NAMALWA (cell line): ENCODE measurements at places on chromosomes 3 and 15.
A peak's percentile ranks its signal among the peaks of the same experiment; 100 is the strongest.

DNA sequence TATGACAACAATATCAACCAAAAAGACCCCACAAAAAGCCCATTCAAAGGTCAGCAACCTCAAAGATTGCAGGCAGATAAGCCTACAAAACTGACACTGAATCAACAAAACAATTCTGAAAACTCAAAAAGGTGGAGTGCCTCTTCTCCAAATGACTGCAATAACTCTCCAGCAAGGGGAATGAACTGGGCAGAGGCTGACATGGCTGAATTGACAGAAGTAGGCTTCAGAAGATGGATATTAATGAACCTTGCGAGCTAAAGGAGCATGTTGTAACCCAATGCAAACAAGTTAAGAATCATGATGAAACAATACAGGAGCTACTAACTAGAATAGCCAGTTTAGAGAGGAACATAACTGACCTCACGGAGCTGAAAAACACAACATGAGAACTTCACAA lies 20.4 kb upstream of the SLC25A38 start:
- DNase-seq, result no peak

GRCh38 chr15:39279311-39279710 lies 301.6 kb upstream of the THBS1 start:
- DNase-seq, result no peak

DNA sequence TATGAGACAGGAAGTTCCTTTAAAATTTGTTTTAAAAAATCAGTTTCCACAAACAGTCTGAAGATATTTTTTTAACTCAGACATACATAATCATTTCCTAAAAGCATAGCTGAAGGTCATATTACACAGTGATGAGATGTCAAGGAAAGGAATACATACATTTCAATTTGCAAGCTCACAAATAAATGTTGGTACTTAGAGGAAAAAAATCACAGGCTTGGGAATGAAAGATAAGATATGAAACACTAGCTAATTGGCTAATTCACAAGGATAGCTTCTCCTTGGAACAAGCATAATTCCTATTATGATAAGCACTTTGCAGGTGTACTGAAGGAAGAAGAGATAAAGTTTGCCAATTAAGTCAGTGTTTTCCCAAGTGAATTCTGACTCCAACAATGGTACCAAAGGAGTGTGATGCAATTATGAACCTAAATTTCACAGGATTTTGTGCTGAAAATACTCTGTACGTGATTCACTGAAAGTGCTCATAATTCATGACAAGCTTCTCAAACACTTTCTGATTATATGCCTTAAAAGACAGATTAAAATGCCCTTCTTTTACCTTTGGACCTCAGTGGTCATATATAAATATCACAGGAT lies 112.4 kb downstream of the FRMD5 start:
- peak; percentile 19 for DNase-seq

DNA sequence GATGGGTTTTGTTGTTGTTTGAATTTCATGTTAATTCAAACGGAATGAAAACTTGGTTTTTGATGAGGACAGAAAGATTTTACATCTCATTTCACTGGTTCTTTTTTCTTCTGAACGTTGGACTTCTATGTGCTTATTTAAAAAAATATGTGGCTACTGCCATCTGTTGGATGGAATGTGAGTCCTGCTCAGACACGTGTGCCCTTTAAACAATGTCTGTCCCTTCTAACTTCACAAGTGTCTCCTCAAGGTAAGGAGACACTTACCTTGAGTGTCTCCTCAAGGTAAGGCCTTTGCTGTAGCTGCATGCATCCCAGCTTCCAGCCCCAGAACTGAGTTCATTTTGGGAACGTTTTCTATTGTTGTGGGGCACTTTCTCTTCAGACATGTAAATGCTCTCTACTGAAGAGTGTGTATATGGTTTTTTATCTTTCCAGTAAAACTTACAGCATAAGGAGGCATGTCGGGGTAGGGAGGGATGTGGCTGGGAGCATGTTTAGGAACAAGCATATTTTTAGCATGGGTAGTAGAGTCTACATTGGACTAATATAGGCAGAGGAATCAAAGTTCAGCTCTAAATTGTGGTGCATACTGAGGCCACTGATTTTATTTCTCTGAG lies 63.1 kb upstream of the UBE3A start:
- DNase-seq, result peak; percentile 66

GRCh38 chr3:116849261-116849688 lies 139.7 kb downstream of the TUSC7 start:
- DNase-seq, result no peak

GRCh38 chr15:85690561-85691231 lies 104.0 kb downstream of the KLHL25 start:
- DNase-seq, result peak; percentile 64

- DNase-seq, result peak; percentile 12
Measured at GRCh38 chr3:155064920-155065319, 15.2 kb upstream of the MME start.

DNA sequence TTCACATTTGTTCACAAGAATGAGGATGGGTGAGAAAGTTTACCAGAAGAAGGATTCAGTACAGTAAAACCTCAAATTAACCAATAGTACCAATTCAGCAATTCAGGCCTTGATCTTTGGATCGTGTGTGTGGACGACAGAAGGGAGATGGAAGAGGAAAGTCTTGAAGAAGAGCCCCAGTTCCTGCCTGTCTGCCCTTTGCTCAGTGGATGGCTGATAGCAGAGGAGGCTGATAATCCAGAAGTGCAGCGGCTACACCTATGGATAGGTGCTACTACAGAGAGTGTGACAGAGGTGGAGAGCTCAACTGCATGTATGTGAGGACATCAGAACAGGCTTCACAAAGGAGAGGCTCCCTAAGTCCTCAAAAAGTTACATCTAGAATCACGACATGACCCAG lies 29.2 kb upstream of the PLXND1 start:
- DNase-seq, result no peak

- no peak for DNase-seq
Measured at GRCh38 chr3:8557298-8557697, 55.7 kb downstream of the LMCD1 start.

- no peak for DNase-seq
Measured at GRCh38 chr3:100002599-100003350, 111.5 kb downstream of the FILIP1L start.

GRCh38 chr15:67296188-67296587 lies 41.6 kb downstream of the IQCH start:
- no peak for DNase-seq

DNA sequence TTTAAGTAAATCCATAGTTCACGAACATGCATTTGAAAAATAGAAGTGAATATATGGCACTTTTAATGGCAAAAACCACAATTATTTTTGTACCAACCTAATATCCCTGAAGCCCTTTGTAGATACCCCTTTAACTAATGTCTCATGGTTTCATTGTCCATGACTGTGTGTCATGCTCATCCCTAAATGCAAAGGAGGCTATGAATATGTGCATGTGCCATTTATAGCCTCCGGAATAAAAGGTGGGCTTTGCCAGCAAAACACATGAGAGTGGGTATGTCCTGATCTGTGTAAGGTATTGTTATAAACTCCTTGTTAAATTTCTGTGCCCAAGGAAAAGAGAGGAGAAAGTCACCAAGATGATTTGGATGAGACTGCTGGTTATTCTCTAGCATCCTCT lies 20.5 kb upstream of the SOX14 start:
- DNase-seq, result no peak

GRCh38 chr3:76266511-76266910 lies 481.2 kb upstream of the ZNF717 start:
- DNase-seq, result no peak

DNA sequence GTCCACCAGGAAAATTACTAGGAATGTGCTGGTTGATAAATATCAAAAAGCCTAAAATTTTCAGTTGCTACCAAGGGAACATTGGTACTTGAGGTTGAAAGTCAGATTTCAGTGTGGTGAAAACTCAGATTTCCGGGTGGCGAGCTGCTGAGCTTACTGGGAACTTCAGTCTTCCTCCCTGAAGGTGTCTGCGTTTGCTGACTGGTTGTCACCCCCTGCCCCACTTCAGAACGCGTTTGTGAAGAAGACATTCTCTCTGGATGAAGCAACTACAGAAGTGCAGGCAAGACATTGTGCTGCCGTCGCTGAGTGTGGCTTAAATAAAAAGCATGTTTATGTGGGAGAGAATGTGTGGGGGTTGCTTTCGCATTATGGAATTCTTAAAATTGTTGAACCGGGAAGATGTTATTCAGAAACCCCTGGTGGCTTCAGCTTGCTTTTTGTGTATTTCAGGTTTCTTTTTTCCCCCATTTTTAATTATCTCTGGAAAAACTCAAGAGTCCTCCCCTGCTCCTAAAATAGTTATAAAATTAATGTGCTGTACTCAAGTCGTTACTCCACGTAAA lies 7.1 kb downstream of the FAM81A start:
- no peak for DNase-seq

DNA sequence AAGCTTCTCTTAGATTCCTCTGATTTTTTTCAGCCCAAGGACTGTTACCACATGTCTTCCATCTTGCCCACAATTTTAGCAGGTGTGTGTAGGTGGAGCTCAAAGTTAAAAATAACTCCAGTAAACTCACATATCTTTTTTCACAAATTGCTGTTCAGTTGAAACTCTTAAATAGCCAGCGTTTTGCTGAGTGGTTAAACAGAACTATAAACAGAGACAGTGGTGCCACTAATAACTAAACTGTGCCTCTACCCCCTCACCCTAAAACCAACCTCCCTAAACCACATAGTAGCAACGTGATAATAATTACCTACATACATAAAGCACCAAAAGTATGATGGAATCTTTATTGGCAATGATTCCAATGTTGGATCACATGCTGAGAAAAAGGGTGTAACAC lies 525.1 kb downstream of the PDCD6IP start:
- no peak for DNase-seq

DNA sequence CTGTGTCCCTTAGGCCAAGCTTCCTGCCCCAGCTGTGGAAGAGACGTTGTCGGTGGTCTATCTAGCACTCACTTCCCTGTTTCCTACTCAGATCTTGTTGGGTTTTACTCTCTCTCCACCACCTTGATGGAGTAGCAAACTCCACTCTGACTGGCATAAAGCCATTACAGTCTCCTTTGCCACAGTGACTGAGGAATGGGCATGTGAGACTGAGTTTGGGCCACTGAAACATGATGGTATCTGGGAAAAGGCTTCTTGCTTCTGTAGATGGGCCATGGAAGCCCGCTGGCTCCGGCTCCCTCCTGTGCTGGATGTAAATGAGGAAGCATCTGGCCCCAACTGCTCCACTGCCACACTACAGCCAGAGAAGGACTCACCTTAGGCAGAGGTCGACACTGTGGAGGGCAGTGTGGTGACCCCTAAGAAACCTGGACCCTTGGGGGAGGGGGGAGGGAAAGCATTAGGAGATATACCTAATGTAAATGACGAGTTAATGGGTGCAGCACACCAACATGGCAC lies 9.4 kb upstream of the CAMK1 start:
- no peak for DNase-seq

DNA sequence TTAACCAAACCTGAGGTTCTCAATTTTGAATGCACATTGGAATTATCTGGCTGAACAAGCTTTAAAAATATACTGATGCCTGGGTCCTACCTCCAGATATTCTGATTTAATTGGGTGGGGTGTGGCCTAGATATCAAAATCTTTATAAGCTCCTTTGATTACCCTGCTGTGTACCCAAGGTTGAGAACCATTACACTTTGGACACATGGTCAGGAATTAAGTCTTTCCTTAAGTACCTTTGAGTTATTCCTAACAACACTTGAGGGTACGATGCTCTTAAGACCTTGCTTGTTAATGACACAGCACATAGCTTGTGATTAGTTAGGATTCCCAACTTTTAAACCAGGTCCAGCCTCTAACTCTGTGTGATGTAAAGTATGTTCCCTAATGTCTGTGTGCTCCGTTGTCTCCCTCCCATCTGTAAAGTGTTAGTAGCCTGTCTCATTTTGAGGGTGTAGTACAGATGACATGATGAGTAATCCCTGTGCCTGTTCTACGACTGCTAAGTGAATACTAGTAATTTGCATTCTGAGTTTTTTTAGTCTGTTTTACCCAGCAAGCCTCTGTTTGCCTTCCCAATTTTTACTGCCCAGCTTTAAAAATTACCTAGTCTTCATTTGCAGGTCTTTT lies 154.9 kb downstream of the KLHL25 start:
- no peak for DNase-seq

GRCh38 chr3:38229036-38229435 lies 36.6 kb upstream of the SLC22A13 start:
- DNase-seq, result no peak

GRCh38 chr3:170488802-170489201 lies 70.1 kb downstream of the CLDN11 start:
- DNase-seq, result no peak

GRCh38 chr15:64905119-64905831 lies 6.4 kb upstream of the ANKDD1A start:
- DNase-seq, result peak; percentile 81

GRCh38 chr3:157375342-157375986 lies 61.2 kb upstream of the PTX3 start:
- no peak for DNase-seq

- no peak for DNase-seq
Measured at GRCh38 chr3:60269829-60270266, 981.4 kb downstream of the FHIT start.

GRCh38 chr3:120052677-120053076 lies 41.6 kb downstream of the GSK3B start:
- DNase-seq, result no peak

- DNase-seq, result no peak
Measured at GRCh38 chr15:48520376-48521155, 124.9 kb downstream of the FBN1 start.

GRCh38 chr15:69557020-69557706 lies 104.5 kb downstream of the RPLP1 start:
- DNase-seq, result no peak

- no peak for DNase-seq
Measured at GRCh38 chr15:39651881-39652280, 71.0 kb downstream of the THBS1 start.

GRCh38 chr3:140056047-140056446 lies 121.1 kb downstream of the CLSTN2 start:
- DNase-seq, result no peak

GRCh38 chr15:85155360-85155759 lies 173.7 kb downstream of the PDE8A start:
- DNase-seq, result no peak
